Smooth muscle cell of the pulmonary artery (primary cell): ENCODE measurements at places on chromosomes 5 and 9. TPM values are rescaled to one million over a fixed set of nuclear protein-coding genes. Genes with fewer than 3 reads are reported as not detected.

TERT gene
- not detected in 2 replicates for total RNA-seq

SMIM33 gene
- not detected in 2 replicates for total RNA-seq

SPATA31E1 gene
- not detected in 2 replicates for total RNA-seq

PCDH12 gene
- 0.36 and 0.46 TPM in 2 replicates for total RNA-seq

MED22 gene
- 18.7 and 25.5 TPM in 2 replicates for total RNA-seq

LMX1B gene
- total RNA-seq: under 0.01 TPM in 1 of 2 replicates, not detected in the other

DDX31 gene
- total RNA-seq: 11.1 and 19.8 TPM in 2 replicates
